T follicular helper cell (primary cell): ENCODE measurements at places on chromosomes 4 and X.

DNA sequence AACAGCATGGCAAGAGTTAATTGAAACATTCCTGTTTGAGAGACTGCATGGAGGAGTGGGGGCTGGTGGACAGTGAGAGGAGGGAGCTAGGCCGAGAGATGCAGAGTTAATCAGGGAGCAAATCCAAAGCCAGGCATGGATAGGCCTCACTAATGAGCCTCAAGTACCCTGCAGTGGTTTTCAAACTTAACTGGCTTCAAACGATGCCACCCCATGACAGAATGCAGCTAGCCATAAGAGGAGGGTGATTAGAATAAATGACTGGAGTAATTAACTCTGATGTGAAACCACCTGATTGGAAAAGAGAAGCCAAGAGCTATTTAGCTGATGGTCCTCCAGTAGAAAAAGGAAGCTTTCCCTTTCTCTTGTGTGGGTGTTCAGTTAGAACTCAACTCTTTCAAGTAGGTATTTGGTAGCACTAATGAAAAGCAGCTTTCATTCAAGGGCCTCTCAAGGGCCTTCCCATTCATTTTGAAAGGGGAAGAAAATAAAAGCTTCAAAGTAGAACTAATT is 215.4 kb upstream of the MAB21L2 start:
- DNase-seq, result no peak

- no peak for DNase-seq
These were observed 160.0 kb upstream of the SPRY1 start for GRCh38 chr4:123236606-123237005.

- DNase-seq, result no peak
These were observed 134.1 kb upstream of the MAP3K15 start for GRCh38 chrX:19649226-19649995.

- no peak for DNase-seq
These were observed 152.9 kb downstream of the POLA1 start for GRCh38 chrX:24846550-24847150.

DNA sequence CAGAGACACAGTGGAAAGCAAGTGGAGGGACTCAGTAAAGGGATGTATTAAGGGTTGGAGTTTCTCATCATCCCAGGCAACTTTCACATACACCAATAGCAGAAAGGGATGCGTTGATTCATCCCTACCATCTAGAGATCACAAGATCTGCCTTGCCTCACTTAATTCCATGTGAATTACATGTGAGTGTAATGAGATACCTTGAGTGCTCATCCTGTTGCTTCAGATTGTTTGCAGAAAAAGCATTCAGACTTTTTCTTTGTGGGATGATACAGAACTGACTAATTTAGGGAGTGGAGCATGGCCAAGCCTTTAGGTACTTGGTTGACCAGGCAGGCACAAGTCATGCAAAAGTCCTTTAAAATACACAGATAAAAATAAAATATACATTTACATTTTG is 124.8 kb upstream of the SLIT2 start:
- DNase-seq, result no peak

DNA sequence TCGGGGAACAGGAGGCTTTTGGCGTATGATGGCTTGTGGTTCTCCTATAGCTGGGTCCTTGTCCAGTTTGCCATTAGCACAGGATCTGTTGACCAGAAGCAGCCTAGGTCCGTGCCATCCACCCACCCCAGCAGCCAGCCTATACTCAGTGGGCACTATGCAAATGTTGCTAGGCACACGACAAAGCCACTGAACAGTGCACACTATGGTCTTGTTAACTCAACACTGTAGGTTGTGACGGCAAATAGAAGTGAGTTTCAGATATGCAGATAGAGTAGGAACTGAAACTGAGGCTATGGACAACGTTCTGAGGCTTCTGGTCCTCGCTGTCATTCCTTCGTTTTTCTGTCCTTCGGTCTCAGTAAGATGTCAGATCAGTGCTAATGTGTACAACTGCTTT is 541.3 kb upstream of the TENM3 start:
- DNase-seq, result no peak

GRCh38 chr4:106818764-106819163 is 217.3 kb downstream of the DKK2 start:
- DNase-seq, result no peak

- DNase-seq, result no peak
These were observed 323.2 kb downstream of the ARHGAP24 start for GRCh38 chr4:85798012-85798770.

DNA sequence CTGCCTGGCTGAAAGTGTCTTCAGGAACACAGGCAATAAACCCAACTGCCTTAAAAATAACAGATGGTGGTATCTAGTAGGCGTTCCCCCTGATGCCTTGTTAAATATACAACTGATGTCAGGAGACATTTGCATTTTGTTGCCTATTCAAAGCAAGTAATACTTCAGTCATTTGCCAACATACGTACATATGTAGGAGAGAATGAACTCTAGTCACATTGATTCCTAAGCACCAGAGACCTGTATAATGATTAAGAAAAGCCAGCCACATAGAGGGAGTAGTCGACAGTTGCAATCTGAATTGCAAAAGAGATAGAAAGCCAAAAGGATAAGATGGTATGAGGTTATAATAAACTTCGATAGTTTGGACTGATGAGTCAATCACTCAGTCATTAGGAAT is 191.0 kb upstream of the EMCN start:
- DNase-seq, result no peak

DNA sequence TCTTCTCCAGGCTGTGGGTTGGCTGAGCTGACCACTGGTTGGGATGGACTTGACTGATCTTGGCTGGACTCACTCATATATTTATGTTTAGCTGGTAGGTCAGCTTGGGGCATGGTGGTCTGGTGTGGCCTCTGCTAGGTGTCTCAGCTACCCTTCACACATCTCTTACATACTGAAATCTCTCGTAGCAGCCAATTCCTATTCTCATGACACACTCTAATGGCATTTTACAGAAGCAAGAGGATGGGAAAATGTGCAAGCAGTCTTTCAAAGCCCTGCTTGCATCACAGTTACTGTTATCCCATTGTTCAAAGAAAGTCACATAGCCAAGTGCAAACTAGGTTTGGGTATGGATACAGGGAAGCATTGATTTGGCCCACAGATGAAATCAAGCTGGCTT is 55.5 kb upstream of the PCDH18 start:
- DNase-seq, result no peak

DNA sequence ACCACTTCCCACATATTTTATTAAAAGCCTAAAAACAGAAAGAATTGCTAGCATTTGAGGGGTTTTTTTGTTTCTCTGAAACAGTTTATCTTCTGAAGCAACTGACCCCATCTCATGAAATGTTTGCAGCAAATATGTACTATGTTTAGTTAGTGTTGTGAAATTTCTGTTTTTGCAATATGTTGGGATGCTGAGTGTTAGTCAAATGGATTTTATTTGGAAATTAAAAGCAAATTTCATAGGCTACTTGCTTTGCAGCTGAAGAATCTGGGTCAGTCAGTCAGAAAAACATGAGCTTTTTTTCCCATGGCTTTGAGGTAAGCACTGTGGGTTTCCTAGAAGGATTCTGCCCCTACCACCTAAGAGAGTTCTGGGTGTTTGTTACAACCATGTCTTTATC is 184.9 kb upstream of the DKK2 start:
- no peak for DNase-seq

DNA sequence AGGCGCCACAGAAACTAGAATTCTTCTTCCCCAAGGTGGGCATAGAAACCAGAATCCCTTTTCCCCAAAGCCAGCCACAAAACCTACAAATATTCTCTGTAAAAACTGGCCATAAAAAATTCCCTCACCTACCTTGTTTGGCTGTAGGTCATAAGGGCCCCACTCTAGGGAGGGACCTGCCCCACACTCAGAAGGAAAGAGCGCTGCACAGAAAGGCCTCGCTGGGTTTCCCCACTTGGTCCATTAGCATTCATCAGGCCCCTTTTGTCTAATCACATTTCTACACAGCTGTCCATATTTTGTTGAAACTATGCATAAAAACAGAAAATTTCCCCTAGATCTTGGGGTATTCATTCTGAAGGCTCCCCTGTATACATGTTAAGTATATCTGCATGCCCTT is 54.1 kb downstream of the PHKA2 start:
- no peak for DNase-seq

GRCh38 chr4:118973295-118973694 is 84.6 kb downstream of the SYNPO2 start:
- no peak for DNase-seq

DNA sequence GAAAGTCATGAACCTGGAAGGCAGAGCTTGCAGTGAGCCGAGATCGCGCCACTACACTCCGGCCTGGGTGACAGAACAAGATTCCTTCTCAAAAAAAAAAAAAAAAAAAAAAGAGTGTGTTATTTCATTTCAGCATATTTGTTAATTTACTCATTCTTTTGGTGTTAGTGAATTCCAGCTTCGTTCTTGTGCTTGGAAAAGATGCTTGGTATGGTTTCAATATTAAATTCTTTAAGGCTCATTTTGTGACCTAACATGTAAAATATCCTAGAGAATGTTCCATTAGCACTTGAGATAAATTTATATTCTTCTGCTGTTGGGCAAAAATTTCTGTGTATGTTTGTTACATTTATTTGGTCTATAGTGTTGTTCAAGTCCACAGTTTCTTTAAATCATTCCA is 66.8 kb downstream of the SPIN3 start:
- no peak for DNase-seq

- no peak for DNase-seq
These were observed 2.0 kb downstream of the GAK start for GRCh38 chr4:930028-930551.

GRCh38 chr4:112896609-112897190 is 152.8 kb upstream of the ANK2 start:
- no peak for DNase-seq

- no peak for DNase-seq
These were observed 65.3 kb downstream of the NYX start for GRCh38 chrX:41512394-41512793.

GRCh38 chr4:158826057-158826456 is 57.2 kb downstream of the FNIP2 start:
- no peak for DNase-seq

DNA sequence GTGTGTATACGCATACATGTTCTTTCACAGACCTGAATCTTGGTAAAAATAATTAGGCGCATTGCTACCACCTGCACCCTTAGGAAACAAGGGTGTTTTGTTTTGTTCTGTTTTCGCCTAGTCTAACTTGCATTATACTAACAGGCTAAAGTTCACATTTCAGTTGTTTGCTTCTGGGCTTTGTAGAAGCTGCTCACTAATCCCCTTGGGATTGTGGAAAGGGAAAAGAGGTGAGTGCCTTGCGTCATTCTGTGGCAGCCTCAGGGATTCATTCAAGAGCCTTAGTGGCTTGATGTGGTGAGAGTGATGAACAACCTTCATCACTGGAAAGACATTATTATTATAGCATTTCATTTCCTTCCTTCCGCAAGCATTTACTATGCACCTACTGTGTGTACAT is 331.1 kb downstream of the ADGRL3 start:
- no peak for DNase-seq

DNA sequence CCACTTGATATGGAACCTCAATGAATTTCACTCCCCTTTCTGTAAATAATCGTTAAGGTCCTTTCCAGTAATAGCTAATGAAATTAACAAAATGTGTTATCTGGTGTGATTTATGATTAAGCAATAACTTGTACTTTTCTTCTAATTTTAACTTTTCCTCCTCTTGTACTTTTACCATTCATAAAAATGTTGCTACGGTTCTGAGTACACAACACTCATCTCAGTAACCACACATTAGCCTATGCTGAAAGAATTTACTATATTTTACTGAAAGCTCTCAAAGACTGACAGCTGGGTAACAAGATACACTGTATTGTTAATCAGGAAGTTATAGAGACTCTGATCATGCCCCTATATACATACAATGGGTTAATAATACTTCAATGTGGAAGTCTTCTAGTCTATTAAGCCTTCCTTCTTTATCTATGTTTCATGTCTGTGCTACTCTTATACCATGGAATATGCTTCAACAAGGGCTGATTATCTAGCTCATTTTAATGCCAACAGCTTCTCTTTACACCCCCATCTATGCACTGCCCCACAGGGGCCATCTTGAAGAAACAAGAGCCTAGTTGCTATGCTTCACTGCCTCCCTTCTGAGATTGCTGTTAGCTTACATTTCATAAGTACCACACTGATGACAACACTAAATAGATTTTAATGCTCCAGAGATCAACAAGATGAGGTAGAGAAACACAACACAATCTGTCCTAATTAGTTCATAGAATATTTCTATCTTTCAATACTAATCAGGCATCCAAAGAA is 39.1 kb downstream of the LAMP2 start:
- DNase-seq, result no peak

GRCh38 chr4:143344041-143344440 is 7.4 kb downstream of the GAB1 start:
- no peak for DNase-seq

- DNase-seq, result no peak
These were observed 5.6 kb downstream of the QRFPR start for GRCh38 chr4:121375262-121375661.

DNA sequence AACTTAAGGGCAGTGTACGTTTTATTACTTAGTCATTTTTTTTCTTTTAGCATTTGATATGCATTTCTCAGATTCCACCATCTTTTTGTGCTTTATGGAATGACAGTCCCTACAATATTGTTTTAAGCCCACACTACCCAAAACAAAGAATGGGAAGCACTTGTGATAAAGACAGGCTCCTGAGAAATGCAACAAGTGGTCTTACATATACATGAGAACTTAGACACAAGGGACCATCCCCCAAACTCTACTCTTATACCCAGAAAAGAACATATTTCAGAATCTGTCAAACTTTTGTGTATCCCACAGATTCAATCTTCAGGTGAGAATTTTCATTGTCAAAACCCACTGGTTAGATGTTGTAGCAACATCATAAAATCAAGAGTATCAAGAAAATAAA is 491.1 kb downstream of the AFF2 start:
- no peak for DNase-seq

- no peak for DNase-seq
These were observed 346.6 kb downstream of the OPHN1 start for GRCh38 chrX:68086709-68087108.

DNA sequence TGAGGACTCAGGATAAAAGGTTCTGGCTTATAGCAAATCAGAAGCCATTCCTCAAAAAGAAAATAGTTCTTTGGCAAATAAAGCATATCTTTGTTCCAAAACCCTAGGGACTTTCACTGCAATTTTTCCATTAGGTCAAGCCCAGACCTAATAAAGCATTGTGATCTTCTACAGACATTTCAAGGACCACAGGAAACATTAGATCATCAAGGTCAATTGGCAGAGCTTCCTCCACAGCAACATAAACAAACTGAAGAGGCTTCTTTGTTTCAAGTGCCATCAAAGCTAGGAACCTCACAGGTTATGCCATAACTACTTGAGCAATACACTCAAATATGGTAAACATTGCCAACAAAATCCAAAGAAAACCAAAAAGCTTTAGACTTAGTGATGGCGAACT is 144.9 kb downstream of the ANXA5 start:
- DNase-seq, result no peak

DNA sequence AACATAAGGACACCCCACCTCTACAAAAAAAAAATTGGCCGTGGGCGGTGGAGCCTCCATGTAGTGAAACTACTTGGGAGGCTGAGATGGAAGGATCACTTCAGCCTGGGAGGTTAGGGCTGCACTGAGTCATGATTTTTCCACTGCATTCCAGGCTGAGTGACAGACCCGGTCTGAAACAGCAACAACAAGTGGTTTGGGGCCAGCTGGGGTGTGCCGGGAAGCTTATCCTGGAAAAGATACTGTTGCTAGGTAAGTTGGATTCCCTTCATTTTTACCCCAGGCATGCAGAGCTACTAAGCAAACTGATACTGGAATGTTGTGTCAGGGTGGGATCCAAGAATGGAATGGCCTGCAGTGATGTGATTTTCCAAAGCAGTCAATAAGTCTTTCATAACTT is 57.0 kb downstream of the XAGE2 start:
- DNase-seq, result no peak
